ENCODE measurements at places on chromosomes 6 and 20. TPM values are rescaled to one million over a fixed set of nuclear protein-coding genes. Genes with fewer than 3 reads are reported as not detected.

BCL2L1 gene
- total RNA-seq: 108 TPM

GRCh38 chr6:167532410-167533288 is 207.8 kb downstream of the TTLL2 start:
- DNase-seq: no peak

- DNase-seq: no peak
These were observed 39.3 kb upstream of the TRAM2 start for GRCh38 chr6:52616059-52616690.

DNA sequence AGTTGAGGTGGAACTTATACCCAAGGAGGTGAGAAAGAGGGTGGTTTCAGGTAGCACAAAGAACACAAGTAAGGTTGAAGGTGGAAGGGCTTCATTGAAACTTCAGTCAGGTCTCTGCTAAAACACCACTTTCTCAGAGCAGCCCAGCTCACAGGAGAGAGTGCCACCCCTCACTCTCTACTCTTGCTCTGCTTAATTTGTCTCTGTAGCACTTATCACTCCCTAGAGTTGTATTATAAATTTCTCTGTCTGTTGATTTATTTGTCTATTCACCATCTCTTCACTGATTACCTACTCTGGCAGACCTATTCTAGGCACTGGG is 353.8 kb upstream of the CNR1 start:
- no peak for DNase-seq

GRCh38 chr6:10995114-10995707 is 48.9 kb downstream of the ELOVL2 start:
- no peak for DNase-seq

GLP1R gene
- not detected for total RNA-seq

TNF gene
- total RNA-seq: 0.47 TPM

GRCh38 chr20:62163485-62163865 is 19.4 kb upstream of the MTG2 start:
- no peak for DNase-seq

DNA sequence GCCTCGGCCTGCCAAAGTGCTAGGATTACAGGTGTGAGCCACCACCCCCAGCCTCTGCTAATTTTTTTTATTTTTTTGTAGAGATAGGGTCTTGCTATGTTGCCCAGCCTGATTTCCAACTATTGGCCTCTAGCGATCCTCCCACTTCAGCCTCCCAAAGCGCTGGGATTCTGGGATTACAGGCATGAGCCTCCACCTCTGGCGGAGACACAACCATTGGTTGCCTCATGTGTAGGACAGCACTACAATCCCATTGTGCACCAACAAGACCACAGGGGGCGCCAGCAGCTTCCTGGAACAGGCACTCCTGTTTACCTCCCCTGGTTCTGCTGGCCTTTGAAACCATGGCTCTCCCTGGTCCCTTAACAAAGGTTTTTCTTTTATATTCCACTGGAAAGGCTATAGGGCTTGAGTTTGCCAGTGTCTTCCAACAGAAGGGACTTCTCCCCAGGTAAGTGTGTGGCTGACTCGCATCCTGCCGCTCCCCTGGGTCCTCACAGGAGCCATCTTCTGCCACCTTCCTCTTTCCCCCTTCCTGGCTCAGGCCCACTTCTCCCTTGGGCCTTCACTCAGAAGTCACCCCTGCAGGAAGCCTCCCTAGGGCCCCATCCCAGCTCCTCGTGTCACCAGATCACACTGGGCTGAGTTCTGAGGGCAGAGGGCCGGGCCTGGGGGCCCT is 39.2 kb upstream of the TLDC2 start:
- DNase-seq: peak; percentile 76

DNA sequence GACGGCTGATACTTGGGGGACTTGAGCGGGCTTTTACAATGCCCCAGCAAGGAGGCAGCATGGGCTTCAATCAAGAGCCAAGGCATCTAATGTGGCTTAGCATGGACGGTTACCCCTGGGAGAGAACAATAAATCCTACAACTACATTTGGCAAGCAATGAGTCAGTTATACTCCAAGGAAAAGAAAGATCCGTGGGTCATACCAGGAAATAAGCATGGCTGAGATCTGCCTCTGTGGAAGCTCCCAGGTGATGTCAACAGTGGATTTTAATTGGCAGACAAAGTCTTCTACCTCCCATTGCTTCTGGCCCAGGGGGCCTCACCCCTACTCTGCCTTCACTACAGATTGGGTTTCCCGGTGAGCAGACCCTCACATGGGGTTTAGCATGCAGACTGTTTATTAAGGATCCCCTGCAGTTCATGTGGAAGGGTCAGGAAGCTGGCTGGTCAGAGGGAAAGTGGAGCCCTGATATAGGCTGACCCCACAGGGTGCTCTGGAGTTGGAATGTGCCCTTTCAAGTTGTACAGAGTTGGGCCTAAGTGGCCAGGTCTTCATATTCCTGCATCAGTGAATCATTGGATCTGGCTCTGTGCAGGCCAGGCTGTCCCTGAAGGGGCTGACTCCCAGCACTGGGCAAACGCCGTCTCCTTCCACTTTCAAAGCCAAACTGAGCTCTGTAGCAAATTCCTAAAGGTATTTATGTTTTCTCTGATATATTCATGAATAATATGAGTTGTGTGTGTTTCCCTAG is 91.3 kb upstream of the GGTLC1 start:
- peak; percentile 48 for DNase-seq

GRCh38 chr6:11805259-11806053 is 26.9 kb upstream of the ADTRP start:
- no peak for DNase-seq

All from M059J (cell line).